ENCODE measurements at places on chromosomes 4 and X.

DNA sequence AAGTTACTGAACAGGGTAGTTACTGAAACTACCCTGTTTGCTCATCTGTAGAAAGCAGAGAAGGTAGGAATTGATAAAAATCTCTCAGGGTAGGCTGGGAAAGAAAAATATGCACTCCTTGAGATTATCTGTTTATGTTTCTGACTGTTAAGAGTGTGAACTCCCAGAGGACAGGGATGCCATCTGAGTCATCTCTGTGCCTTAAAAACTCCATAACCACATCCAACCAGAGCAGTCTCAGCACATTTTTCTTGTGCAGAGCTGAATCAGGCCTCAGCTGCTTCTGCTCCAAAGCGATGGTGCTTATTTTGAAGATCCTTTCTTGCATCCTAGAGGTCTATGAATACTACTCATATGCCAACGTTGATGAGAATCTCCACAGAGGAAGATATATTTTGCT lies 9.9 kb downstream of the CENPVL3 start:
- DNase-seq = no peak

DNA sequence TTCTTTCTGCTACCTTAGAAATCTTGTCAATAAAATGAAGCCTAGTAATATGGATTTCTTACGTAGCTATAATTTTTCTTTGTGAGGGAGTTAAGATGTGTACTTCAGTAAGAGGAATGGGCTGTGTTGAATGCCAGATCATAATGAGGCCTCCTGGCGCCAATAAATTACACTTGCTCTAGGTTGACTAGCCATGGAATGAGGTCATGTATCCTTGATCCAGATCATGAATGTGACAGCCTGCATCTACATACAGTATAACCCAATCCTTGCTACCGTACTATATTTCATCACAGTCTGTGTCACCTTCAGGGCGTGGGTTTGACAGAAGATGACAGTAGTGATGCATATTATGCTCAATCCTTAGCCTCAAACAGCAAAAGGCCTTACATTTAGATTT lies 36.2 kb downstream of the NHS start:
- DNase-seq = no peak

- no peak for DNase-seq
Measured at GRCh38 chr4:152635851-152636250, 43.9 kb downstream of the TMEM154 start.

DNA sequence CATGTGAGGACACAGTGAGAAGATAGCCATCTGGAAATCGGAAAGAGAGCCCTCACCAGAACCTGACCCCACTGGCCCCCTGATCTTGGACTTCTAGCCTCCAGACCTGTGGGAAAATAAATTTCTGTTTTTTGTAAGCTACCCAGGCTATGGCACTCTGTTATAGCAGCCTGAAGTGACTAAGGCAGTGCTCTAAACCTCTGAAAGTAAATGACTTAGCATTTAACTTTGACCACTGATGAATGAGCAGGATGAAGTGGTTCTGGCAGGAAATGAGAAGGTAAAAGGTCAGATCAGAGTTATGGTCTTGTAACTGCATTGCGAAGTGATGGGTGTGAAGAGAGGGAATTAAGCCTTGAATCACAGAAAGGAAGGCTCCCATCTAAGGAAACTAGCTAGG lies 17.0 kb downstream of the GPAT3 start:
- no peak for DNase-seq

DNA sequence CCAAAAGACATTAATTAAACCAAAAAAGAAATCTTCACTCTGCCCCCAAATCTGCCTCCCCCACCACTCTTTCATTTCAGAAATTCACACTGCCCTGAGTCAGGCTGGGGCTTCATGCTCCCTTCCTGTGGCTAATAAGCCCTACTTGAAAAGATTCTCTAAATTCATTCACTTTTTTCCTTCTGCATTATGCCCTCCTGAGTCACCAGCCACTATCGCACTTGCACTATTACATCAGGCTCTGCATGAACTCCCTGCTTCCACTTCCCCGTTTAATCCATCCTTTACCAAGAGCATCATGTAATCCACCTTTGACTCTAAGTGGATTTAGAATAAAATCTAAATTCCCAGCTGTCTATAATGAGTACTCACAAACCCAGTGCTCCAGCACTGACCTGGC lies 295.4 kb upstream of the KLF3 start:
- DNase-seq = no peak

DNA sequence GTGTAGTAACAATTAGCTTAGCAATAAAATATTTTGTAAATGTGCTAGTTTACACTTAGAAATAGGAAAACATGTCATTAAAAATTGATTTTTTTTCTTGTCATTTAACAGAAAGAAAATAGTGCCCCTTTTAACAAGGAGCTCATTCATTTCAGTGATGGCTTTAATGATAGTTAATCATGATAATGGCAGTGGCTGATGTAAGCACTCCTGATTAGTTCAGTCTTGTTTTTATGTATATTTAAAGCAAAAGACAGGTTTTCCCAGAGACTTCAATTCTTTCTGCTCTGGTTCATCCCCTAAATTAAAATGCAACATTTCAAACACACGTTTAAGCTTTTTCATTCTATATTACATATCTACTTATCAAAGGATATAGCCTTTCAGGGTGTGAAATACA lies 1039.5 kb upstream of the PCDH7 start:
- no peak for DNase-seq

DNA sequence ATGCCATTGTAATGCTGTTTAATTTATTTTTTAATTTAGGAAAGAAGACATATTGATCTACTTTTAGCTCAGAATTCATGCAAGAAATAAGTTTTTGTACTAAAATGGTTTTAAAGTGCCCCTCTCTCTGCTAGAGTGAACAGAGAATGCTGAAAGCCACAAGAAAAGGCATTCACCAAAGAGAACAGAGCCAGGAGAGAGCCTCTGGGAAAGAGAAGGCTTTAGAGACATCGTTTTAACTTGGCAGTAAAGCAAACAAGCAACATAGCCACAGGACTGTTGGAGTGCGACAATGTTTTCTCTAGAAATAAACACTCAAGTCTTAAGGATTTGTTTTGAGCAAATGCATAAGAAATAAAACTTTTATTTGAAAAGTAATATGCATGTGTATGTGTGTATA lies 484.1 kb upstream of the CPEB2 start:
- DNase-seq = no peak

DNA sequence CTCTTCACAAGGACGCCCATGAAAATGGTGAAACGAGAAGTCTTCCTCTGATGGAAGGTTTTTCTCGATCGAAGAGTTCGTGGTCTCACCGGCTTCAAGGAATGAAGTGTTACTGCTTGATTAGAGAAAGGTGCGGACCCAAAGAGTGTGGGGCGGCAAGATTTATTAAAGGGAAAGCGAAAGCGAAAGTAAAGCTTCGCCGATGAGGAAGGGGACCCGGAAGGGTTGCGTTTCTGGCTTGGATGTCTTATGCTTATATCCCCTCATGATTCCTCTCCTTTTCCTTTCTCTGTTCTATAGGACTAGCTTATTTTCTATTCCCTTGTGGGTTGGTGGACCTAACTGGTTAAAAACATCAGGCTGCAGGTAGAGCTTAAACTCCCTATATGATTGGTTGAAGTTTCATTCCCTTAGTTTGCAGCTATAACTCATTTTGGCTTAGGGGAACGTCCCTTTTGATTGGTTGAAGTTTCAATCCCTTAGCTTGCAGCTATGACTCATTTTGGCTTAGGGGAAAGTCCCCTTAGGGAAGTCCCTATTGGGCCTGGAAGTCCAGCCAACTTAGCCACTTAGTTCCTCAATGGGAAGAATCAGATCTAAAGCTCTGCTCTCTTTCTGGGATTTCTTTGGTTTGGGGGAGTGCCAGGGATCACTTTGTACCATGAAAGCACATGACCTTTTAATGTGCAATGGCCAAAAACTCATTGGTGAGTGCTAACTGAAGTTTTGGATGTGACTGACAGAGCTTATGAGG lies 1025.0 kb upstream of the PCDH10 start:
- no peak for DNase-seq

DNA sequence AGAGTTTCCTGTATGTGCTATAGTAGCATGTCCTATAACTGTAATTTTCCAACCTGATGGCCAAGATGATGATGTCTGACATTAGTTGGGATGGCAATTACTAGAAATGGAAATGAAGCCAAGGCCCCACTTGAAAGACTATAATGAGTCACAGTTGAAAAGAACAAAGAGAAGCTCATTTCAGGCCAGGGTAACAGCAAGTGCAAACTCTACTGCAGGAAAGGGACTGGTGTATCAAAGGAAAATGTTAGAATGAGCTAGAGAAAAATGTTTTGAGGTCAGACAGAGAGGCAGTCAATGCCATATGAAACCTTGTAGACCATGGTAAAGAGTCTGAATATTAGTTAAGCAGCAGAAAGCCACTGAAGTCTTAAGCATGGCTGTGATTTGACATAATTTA lies 146.2 kb upstream of the SH3RF1 start:
- no peak for DNase-seq

GRCh38 chr4:83870328-83870950 lies 334.5 kb downstream of the GPAT3 start:
- no peak for DNase-seq

- DNase-seq = no peak
Measured at GRCh38 chr4:16449406-16449805, 223.1 kb upstream of the TAPT1 start.

DNA sequence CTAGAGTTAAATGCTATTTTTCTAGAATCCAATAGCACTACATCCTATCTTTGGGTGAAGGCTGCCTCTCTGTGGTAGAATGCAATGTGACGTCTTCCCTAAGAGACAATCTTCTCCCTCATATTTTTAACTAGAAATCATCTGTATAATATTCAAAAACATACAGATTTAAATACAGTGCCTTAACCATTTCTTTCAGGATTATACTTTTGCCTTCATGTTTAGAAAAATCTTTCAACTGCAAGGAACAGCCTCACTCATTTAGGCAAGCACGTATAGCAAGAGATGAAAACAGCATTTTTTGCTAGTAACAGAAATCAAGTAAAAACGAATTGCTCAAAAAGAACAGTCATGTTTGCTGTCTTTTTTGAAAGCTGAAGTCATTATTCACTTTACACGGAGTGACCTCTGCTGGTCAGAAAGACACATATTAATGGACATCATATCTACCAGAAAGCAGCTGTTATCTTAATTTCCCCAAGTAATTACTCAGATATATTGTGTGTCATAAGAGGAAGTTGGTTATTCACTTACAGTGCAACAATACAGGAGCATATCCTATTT lies 422.3 kb downstream of the STPG2 start:
- peak; percentile 64 for DNase-seq

DNA sequence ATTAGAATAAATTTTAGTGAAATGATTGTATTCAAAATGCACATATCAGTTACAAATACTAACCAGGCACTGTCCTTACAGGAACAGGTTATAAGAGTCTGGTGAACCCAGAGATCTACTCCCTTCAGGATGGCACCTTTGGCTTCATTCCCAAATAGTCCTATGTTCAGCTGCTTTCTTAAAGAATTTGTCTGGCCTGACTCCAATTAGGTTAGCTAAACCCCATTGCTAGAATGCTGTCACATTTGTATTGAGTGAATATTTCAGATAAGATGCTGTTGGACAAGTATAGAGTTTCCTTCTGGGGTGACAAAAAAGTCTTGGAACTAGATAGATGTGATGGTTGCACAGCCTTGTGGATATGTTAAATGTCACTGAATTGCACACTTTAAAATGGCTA lies 69.4 kb downstream of the EFHC2 start:
- DNase-seq = no peak

- no peak for DNase-seq
Measured at GRCh38 chrX:54012830-54013500, 31.3 kb downstream of the PHF8 start.

- no peak for DNase-seq
Measured at GRCh38 chr4:64969081-64969480, 559.8 kb upstream of the TECRL start.

GRCh38 chrX:114619874-114620273 lies 36.0 kb downstream of the HTR2C start:
- DNase-seq = no peak

GRCh38 chr4:14095831-14096230 lies 468.3 kb upstream of the BOD1L1 start:
- DNase-seq = no peak

DNA sequence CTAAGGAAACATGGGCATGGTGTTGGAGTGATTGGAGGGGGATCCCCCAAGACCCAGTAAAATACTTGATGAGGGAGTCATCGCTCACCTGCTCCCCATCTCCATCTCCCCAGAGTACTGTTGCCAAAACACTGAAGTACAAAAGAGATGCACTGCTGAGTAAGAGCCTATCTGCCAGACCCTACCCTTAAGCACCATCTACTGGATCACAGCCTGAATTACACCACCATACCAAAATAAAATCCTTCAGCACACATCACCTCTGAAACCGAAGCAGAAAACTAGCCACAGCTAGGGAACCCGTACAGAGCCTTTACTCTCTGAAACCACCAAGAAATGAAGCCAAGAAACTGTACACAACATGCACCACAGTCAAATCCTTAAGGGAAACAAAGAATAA lies 466.3 kb upstream of the ACTRT1 start:
- no peak for DNase-seq

DNA sequence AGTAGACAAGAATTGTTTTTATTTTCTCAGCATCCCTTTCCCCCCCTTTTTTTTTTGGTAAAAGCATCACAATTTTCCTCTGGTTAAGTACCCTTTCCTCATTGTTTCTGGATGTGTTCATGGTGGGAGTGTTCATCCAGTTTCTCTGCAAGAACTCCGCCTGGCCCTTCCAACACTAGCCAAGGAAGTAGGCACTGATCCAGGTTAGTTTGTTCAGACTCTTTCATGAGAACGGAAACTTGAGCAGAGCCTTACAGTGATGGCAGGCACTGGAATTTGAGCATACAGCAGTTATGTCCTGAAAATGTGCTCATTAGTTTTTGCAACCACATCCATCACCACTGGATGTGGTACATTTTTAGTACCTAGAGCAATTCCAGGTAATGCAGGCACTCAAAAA lies 336.1 kb upstream of the BOD1L1 start:
- DNase-seq = no peak

DNA sequence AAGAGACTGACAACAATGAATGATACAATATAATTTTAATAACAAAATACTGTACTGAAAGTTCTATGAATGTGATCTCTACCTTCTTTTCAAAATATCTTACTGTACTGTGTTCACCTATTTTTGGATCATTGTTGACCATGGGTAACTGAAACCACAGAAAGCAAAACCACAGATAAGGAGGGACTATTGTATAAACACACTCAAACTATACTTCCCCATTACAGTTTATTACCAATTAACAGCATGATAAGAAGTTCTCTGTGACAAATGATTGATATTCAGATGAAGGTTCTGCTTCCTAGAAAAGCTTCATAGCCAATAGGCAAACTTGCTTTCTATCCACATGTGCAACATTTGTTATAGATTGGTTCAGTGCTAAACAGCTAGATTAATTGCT lies 50.1 kb downstream of the GABRG1 start:
- no peak for DNase-seq

Data from pulmonary artery endothelial cell (primary cell).